ENCODE measurements at places on chromosomes 6 and 20.

DNA sequence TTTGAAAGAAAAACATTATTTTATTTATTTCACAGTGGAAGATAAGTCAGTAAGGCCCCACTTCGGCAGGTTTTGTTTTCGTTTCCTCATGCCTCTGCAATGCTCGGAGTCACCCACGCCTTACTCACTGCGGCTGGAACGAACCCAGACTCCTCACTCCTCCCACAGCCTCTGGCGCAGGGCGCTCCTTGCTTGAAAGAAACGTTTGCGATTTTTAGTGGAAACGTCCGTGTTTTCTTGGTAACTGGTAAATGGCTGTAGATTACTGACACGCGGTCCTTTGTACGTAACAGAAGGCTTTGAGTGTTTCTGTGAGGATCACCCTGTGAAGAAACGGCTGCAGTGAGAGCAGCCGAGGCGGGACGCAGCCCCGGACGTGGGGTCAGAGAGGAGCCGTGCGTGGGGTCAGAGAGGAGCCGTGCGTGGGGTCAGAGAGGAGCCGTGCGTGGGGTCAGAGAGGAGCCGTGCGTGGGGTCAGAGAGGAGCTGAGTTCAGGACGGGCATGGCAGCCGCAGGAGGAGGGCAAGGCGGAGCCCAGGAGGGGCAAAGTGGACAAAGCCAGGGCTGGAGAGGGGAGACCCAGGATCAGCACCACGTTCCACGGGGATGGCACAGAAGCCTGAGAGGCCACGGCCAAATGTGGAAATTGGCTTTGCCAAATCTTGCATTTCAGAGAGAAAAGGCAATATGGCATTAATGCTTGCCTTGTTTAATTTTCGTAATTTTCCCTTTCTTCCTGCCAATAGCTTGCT lies 198.6 kb upstream of the THBS2 start:
- DNase-seq: no peak

GRCh38 chr6:157921685-157922367 lies 59.8 kb upstream of the SYNJ2 start:
- DNase-seq: no peak

- no peak for DNase-seq
These were observed 43.6 kb downstream of the CTCFL start for GRCh38 chr20:57481281-57481711.

- DNase-seq: no peak
These were observed 271.6 kb upstream of the RIN2 start for GRCh38 chr20:19486446-19486845.

DNA sequence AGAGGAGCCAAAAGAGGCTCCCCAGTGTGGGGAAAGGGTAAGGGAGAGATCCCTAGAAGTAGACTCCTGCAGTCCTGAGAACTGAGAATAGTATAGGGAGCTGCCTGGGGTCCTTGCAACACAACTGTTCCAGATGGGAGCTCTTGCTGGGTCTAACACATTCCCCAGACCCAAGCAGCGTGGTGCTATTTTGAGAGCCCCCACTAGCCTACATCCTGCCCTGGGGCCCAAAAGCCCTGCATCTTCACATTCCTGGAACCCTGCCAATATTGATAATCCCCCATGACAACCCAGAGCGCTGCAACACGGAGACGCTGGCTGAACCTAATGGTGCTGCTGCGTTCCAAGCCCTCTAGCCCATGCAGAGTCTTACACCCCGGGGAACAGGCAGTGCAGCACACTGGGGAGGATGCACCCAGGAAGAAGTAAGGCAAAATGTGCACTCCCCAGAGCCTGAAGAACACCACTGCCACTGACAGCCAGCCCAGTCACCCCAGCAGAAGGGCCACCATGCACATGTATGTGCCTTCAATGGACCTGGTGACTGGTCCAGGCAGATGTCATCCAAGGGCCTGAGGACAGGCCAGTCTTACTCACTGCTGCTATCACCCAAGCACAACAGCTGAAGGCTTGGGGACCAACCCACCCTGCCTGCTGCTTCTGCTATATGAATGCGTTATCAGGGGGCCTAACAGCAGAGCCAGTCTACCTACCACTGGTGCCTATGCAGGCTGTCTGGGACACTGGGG lies 7.0 kb upstream of the RNF217 start:
- no peak for DNase-seq

- DNase-seq: peak; percentile 85
These were observed 55.0 kb downstream of the TRIM38 start for GRCh38 chr6:26017632-26017966.

GRCh38 chr20:63606686-63607085 lies 20.2 kb downstream of the GMEB2 start:
- no peak for DNase-seq

DNA sequence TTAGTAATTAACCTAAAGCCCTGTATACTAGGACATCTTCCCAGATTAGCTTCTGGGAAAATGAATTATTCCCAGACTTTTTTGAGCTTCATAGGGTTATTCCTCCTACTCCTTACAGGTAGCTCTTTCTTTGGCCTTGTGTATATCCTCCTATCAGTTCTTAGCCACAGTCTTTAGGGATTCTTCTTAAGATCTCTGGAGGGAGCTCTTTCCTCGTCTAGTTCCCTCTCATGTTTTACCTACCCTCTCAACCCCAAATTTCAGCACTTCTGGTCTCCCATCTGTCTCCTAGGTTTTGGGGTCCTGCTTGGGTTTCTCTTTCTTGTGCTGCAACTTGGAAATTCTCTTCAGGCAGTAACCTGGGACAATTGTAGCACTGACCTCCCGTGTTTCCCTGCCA lies 46.4 kb upstream of the SLC35B3 start:
- peak; percentile 10 for DNase-seq

DNA sequence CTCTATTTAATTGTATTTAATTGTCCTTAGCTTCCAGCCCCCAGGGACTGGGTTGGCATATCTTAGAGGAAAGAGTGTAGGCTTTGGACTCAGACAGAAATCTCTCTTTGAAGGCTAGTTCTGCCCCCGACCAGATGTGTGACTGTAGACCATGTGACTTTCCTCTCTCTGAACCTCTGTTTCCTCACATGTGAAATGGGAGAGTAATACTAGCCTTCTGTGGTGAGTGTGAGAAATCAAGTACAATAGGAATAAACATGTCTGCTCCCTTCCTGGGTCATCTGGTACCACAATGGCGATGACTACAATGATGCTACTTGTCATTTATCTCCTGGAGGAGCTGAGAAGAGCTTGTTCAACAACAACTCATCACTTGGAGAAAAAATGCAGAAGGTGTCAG lies 179.9 kb downstream of the LRFN2 start:
- DNase-seq: no peak

DNA sequence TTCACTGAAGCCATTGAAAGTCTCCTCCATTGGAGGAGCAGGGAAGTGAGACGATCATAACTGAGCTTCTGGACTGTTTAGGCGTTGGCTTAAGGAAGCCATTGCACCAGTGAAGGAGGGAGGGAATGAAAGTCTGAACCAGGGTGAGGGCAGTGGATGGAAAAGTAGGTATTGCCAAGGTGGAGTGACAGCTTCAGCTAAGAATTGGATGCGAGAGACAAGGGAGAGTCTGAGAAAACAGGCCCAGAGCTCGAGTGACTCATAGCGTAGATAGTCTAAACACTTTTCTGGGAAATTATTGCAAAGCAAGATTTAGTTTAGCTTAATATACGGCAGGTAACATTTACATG lies 4.5 kb downstream of the DSP start:
- DNase-seq: no peak

DNA sequence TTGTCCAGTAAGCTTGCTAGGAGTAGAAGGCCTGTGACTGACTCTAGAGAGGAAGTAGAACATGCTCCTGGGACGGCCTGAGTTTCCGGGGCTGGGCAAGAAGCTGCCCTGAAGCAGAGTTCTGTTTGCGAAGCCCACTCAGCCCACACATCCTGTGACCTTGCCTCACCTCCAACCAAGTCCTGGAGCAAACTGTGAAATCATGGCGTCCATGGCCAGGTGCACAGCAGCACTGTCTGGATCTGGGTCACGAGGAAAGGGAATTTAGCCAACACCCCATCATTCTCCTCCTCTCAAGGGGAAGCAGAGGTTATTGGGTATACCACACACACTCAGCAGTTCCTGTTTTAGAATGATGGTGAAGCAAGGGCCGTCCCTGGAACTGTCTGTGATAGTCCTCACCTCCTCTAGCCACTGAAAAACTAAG lies 87.5 kb downstream of the CRYBG1 start:
- peak; percentile 26 for DNase-seq

- DNase-seq: no peak
These were observed 113.9 kb downstream of the PRDM1 start for GRCh38 chr6:106199998-106200397.

GRCh38 chr6:165662749-165663376 lies at the start of gene PDE10A:
TSS of gene PDE10A (minus strand) at chr6:165663241. CDS start at chr6:165662811, 430 bp downstream.
- DNase-seq: no peak

- no peak for DNase-seq
These were observed 12.4 kb upstream of the DEFB118 start for GRCh38 chr20:31355981-31356380.

Measured in kidney capillary endothelial cell (primary cell).